Stimulated activated CD8-positive, alpha-beta memory T cell treated with anti-CD3 and anti-CD28 coated beads, Interleukin-15, amount 100 ng/mL, for 24 hours (primary cell): ENCODE measurements at places on chromosomes 5 and 9.

- no peak for DNase-seq
Measured at GRCh38 chr9:99637641-99638040, 184.0 kb upstream of the NR4A3 start.

DNA sequence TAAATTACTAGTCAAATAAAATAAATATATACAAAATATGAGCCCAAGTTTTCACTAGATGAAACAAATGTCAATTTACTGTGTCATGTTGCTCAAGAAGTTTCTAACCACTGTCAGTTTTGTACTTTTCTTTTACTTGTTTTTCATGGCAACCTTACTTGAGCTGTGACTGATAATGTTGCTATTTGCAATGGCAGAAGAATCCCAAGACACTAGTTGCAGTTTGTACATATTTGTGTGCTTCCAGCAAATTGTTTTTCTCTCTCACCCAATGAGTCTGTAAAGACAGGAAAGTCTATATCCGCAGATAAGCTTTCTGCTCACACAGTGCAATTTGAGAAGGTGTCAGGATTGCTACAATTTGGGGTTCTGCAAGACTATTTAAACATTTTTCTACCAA lies 338.6 kb upstream of the PCSK5 start:
- no peak for DNase-seq

DNA sequence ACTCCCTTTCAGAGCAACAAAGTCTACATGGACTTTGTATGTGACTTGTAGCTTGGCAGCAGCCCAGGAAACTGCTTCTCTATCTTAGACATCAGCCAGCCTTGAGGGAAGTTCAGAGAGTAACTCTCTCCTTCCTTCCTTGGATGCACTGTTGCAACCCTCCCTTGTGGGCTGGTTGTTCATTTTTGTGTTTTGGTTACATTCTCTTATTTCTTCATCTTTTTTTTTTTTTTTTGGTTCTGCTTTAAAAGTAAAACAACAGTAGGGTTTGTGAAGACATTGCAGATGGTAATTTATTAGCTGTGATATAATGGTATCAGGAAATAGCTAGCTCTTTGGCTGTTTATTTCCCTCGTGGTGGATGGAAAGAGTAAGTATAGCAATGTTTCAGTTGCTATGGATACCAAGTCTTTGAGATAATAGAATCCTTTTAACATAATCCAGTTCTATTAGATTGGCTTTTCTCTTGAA lies 97.9 kb upstream of the MAMDC2 start:
- DNase-seq: no peak

DNA sequence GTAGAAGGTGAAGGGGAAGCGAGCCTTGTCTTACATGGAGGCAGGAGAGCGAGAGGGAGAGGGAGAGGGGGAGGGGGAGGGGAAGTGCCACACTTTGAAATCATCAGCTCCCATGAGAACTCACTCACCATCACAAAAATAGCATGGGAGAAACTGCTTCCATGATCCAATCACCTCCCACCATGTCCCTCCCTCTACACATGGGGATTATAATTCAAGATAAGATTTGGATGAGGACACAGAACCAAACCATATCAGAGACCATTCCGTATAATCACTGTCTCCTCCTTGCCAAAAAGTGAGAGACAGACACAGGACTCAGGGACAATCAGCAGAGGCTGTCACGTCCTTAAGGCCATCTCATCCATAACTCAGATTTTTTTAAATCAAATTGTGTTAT lies 187.7 kb upstream of the TAS2R1 start:
- no peak for DNase-seq

GRCh38 chr9:21392270-21392669 lies 7.1 kb upstream of the IFNA2 start:
- DNase-seq: no peak

GRCh38 chr9:83043597-83043996 lies 19.3 kb downstream of the RASEF start:
- DNase-seq: no peak

DNA sequence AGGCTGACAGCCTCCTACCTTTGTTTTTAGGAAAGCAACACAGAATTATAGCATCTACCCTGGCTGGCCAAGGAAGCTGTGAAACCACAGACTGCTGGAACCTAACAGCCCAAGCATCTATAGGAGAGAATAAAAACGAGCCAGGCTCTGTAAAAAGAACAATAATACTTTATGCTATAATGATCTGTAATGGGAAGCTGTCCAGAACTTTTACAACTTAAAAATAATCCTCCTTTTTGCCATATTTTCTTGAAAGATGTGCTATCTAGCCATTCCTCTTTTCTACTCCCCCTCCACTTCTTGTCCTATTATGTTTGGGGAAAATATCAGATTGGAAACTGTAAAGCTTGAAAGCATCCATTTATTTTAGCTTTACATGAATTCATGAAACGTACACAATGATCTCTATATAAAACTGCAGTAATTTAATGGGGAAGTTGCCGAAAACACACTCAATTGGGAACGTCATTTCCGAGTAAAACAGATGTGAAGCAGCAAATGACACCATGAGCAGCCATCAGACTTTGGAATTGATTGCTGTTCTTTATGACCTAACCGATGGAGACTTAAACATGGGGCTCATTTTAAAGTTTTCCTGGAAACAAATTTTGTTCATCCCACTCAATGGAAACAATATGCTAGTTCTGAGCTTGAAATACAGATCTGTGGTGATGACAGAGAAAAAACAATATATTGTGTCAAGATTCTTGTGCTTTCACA lies 450.3 kb upstream of the CLINT1 start:
- DNase-seq: no peak

GRCh38 chr5:491119-491855 lies 33.0 kb downstream of the SLC9A3 start:
- no peak for DNase-seq

GRCh38 chr5:60809891-60810425 lies 34.1 kb downstream of the ELOVL7 start:
- no peak for DNase-seq

DNA sequence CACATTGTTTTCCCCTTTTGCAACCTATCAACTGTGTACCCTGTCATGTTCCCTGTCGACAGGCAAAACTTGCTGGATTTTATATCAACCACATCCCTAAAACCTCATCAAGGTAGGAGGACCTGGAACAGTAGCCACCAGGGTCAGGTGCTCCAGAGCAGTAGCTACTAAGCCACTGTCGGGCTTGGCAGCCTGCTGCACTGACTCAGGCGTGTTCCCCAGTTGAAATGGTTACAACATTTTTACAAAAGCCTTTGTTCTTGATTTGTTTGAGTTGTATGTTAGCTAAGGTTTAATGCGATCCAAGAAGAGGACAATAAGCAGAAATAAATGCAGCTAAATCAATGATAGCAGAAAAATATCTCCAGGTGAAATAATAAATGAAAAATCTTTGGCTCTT lies 407.4 kb upstream of the TLE4 start:
- no peak for DNase-seq

- no peak for DNase-seq
Measured at GRCh38 chr9:79559495-79560181, 12.1 kb upstream of the TLE4 start.

- no peak for DNase-seq
Measured at GRCh38 chr5:53418409-53418808, 62.0 kb upstream of the FST start.

DNA sequence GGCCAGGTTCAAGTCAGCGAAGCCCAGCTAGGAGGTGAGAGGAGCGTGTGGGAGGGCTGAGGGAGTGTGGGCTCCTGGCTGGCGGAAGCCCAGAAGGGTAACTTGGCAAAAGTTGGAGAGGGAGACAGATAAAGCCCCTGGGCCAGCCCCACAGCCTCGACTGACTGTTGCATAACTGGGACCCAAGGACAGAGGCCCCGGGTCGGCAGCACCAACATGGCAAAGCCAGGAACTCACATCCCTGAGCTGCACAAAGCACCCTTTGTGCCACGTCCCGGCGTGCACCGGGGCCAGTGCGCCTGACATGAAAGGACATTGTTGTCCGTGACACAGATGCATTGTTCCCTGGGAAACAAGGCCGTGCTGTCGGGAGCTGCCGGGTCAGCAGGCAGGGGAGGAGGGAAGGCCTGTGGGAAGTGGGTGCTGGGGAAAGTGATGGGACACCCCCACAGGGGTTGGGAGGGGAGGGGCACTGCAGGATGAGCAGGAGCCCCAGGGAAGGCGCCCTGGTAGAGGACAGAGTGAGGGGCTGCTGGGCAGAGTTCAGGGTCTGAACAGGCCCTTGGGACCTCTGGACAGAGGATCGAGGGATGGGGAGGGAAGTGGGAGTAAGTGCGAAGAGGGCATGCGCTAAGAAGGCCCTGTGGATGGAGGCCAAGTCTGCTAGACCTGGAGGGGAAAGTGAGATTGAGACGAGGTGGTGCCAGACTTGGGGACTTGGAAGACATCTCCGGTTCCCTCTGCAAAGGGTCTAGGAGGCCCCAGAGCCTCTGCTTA lies 13.0 kb upstream of the DPM2 start:
- DNase-seq: no peak

DNA sequence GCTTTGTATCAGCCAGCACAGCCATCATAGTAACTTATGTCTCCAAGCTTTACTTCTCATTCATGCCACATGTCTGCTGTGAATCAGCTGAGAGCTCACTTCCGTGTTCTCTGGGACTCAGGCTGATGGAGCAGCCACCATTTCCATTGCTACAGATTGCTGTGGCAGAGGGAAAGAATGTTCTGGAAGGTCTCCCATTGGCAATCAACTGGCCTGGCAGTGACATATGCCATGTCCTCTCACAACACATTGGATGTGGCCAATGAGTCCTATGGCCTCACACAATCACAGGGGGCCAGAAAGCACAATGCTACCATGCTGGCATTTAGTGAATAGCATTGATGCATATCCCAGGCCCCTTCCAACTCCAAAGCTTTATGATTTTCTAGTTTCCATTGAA lies 44.1 kb downstream of the KIF4B start:
- DNase-seq: no peak

GRCh38 chr9:132011896-132012295 lies 67.8 kb downstream of the MED27 start:
- DNase-seq: no peak

- no peak for DNase-seq
Measured at GRCh38 chr5:57513785-57514184, 31.2 kb upstream of the ACTBL2 start.

DNA sequence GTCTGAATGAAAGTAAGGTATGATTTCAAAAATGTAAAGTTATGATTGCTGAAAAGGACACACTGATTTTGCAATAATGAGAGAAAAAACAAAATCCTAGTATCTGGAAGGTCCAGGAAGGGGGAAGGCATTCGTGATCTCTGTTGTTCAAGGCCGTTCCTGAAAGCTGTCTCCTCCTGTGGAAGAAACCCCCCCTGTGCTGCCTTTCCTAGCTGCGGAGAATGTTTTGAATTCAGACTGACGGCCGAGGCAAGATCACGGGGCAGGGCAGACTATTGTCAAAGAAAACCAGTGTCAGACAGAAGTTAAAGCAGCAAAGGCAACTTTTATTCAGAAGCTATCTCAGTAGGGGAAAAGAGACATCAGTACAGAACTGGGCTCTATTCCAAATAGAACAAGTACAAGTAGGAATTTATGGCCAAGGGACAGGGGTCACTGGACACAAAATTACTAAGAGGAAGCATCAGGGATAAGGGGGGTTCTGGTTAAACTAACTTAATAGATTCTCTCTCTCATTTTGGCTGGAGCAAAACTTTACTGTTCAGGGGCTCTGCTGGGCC lies 61.9 kb upstream of the IGFBPL1 start:
- no peak for DNase-seq

DNA sequence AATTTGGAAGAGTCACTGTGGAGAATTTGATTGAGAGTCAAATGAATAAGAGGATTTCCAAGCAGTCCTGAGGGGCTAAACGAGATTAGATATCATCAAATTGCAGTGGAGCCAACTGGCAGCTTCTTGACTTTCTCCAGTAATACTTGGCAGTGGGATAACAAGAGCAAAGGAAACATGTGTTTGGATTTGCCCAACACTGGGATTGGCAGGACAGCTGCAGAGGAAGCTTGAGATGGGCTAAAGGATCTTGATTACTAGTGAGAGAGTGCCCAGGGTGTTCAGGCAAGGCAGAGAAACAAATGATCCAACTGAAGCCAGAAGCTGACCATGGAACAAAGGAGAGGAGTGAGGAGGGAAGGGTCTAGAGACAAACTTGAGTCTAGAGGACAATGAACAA lies 356.0 kb upstream of the ISL1 start:
- no peak for DNase-seq

- DNase-seq: no peak
Measured at GRCh38 chr9:19208653-19209052, 21.8 kb upstream of the DENND4C start.

GRCh38 chr5:45512521-45512920 lies 183.7 kb downstream of the HCN1 start:
- no peak for DNase-seq

GRCh38 chr5:157511651-157512644 lies 51.9 kb downstream of the NIPAL4 start:
- no peak for DNase-seq

GRCh38 chr9:121273064-121273775 lies 5.3 kb downstream of the GSN start:
- DNase-seq: no peak

DNA sequence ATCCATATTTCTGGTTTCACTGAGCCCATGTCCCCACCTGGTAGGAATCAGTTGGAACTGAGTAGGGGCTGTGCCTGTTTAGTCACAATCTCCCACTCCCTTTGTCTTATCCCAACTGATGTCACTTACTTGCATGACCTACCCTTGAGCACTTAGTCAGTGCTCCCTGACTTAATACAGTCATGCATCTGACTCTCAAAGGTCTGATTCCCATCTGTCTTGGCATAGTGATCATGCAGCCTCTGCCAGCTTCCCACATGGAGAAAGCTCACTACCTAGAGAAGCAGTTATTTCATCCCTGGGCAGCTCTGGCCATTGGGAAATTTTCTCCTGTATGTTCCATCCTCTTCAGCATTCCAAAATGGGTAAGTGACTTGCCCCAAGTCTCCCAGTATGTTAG lies 24.8 kb downstream of the ABLIM3 start:
- no peak for DNase-seq

GRCh38 chr9:28005779-28006178 lies 432.5 kb upstream of the C9orf72 start:
- DNase-seq: no peak

DNA sequence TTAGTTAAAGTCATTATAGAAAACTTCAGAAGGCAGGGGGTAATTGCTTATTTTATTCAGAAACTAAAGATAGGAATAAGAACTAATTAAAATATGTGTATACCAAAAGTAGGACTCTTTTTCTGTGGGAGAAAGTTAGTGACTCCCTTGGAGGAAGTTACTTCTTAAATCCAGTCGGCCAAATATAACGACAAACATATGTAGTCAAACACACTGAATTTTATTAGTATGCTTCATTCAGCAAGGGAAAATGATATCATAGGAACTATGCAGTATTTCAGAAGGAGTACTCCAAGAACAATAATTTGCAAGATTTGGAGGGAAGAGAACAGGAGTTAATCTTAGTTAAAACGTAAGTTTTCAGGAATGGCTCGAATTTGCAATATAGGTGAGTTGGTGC lies 432.6 kb downstream of the CYLC2 start:
- no peak for DNase-seq

GRCh38 chr5:87782916-87783315 lies 370.2 kb upstream of the CCNH start:
- no peak for DNase-seq

- DNase-seq: no peak
Measured at GRCh38 chr9:115121181-115121580, 3.2 kb upstream of the TNC start.
